ENCODE measurements at places on chromosomes 12 and 14.

DNA sequence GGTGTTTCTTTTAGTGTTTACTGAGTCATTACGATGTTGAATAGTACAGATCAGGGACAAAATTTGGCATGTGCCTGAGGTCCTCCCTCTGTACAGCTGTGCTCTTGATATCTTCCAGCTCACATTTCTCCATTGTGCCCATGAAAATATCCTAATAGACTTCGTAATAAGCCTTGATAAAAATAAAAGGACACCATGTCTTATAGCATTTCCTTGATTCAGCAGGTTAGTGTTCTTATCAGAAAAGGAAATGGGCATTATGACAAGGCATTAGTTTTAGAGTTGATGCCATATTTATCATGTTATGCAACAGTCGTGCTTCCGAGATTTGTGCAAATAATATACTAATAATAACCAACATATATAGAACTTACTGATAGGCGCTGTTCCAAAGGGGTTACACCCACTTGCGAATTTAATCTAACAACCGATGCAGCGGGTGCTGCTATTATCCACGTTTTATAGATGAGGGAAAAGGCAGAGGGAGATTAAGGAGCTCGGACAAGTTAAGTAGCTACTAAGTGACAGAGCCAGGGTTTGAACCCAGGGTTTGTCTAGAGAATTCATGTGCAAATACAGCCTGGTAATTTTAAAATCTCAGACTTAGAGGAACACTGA, 15.1 kb upstream of the WNK1 start:
- no peak for DNase-seq

- DNase-seq = no peak
Observed at GRCh38 chr12:116710370-116711150, 27.3 kb downstream of the SPRING1 start.

GRCh38 chr14:76877871-76878270, 51.7 kb downstream of the LRRC74A start:
- DNase-seq = no peak

GRCh38 chr14:64159588-64159987, 134.6 kb downstream of the ESR2 start:
- DNase-seq = no peak

GRCh38 chr12:109758426-109759420, 45.1 kb downstream of the FAM222A start:
- no peak for DNase-seq

DNA sequence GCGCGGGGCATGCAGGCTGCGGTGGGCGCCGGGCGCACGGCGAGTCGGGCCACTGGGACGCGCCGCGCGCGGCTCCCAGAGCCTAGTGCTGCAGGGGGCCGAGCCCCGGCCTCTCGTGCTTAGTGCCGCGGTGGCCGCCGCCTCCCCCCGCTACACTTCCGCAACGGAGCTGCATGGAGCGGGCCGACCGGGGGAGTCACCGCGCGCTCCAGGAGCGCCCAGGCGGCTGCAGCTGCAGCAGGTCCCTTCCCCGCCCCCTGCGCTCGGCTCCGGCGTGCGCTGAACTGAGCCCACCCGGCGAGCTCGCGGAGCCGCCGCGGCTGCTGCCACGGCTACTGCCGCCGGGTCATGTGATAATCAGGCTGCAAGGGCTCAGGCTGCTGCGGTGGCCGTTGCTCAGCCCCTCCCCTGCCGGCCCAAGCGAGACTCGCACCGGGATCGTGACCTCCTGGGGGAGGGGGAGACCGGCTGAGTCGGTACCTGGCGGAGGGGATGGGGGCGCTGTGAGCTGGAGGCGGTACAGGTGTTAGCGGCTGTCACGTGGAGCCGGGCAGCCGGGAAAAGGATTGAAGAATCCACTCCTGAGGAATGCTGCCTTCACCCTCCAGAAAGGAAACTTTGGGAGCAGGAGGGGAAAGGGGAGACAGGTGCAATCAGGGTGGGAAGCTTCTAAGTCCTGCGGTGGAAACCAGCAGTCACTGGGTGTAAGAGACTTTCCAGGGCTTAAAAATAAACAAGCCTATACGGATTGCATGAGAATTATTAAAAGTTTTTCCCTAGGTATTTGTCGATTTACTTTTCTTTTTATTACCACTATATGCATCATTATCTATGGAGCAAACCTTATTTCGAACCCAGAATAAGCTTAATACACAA, at the start of gene PPM1H:
PPM1H (minus strand) TSS at position 352 of the 876 bp plus-strand sequence. CDS start 414 bp downstream, outside the sequence.
- DNase-seq = peak; percentile 81

DNA sequence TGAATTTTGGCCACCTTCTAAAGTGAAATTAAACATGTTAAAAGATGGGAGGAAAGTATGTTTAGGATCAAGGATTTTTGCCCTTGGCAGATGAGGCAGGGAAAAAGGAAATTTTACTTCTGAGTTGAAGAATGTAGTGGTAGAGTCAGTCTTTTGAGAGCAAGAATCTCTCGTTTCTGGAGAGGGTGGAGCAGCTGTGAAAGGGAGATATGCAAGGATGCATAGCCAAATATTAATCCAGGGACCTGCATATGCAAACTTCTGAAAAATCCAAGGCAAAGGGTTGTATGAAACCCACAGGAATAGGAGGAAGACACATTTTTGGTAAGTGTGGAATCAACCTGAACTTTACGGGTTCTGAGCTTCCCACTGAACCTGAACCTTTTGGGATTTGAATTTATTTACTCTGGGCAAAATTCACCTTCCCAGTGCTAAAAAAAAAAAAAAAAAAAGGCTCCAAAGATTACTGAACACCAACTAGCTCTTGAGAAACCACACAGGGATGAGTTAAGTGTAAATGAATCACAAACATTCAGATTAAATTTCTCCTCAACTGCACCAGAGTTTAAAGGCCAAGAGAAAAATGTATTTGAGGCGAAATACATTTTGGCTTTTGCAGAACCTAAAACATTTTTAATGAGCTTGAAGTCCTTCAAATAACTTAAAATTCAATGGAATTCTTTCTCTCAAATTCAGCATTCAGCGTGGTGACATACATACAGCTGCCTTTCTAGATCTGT, 187.1 kb upstream of the CDKN3 start:
- no peak for DNase-seq

DNA sequence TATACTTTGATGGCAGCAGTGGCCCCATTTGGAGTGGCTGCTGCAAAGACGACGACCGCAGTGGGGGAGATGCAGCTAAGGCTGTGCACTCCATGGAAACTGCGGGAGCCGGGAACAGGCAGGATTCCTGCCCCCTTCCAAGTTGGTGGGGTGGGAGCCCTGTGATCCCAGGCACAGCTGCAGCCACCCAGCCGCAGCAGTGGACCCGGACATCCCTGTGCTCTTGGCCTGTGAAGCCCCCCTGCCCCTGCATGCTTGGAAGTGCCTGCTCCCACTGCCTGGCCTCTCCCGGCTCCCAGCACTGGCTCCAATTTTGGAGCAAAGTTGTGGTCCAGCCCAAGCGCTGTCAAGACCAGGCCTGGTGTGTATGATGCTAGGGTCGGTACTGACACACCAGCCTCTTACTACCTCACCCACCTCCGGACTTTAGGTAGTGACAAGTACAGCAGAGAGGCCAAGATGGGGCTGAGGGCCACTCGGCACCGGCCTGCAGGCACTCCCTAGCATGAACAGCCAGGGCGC, 502.8 kb upstream of the RPL10L start:
- no peak for DNase-seq

- no peak for DNase-seq
Observed at GRCh38 chr12:24469089-24469488, 479.8 kb downstream of the BCAT1 start.

GRCh38 chr14:63269561-63270225, 49.0 kb downstream of the GPHB5 start:
- no peak for DNase-seq

- no peak for DNase-seq
Observed at GRCh38 chr14:23437133-23438100, 2.0 kb upstream of the MYH7 start.
